ENCODE measurements at places on chromosomes 5 and 9. TPM values are rescaled to one million over a fixed set of nuclear protein-coding genes. Genes with fewer than 3 reads are reported as not detected.

- peak; percentile 97 for DNase-seq
These were observed 47.3 kb downstream of the TRIO start for GRCh38 chr5:14190194-14191164.

DNA sequence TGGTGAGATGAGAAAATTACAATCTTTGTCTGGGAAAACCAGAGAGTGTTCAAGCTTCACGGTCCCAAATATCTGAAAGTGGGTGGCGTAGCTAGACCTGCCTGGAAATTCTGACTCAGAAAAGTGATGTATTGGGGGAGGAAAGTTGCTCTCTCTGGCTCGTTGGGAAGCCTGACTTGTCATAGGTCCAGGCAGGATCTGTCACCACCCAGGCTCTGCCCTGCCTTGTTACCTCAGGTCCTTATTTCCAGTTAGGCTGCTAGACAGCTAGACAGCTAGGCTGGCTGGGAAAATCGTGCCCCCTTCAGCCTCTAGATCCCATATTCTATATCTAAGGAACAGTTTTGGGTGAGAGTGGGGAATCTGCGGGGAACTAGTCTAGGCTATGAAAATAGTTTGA is 41.0 kb upstream of the HCN1 start:
- DNase-seq: no peak

DNA sequence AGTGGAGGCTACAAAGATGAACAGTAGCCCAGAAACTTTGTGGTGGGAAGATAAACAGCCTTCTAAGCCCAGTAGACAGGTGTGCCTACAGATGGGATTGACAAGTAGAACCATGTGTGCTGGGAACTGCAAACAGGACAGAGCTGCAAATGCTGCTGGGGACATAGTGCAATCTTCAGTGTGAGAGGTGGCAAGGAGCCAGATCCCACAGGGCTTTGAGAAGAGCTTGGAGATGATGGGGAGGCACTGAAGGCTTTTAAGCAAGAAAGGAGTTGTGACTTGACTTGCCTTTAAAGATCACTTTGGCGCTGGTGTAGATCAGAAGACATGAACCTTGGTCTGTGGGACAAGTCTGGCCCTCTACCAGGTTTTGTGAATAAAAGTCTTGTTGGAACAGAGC is 675.2 kb downstream of the ACTL7B start:
- peak; percentile 18 for DNase-seq

DNA sequence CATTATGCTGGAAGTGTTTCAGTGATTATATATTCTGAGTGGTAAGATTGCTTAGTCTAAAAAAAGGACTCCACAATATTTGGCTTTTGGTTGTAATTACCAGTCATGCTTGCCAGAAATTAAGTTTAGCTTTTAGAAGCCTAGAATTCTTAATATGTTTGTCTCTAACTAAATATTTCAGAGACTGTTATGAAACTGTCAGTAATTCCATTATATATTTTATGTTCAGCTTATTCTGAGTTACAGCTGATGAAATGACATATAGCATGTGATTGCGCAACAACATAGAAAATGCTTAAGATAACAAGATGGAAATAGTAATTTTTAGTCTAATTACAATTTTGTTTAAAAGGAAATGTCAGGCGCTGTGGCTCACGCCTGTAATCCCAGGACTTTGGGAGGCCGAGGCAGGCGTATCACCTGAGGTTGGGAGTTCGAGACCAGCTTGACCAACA is 44.2 kb downstream of the KIAA1958 start:
- DNase-seq: peak; percentile 10

DNA sequence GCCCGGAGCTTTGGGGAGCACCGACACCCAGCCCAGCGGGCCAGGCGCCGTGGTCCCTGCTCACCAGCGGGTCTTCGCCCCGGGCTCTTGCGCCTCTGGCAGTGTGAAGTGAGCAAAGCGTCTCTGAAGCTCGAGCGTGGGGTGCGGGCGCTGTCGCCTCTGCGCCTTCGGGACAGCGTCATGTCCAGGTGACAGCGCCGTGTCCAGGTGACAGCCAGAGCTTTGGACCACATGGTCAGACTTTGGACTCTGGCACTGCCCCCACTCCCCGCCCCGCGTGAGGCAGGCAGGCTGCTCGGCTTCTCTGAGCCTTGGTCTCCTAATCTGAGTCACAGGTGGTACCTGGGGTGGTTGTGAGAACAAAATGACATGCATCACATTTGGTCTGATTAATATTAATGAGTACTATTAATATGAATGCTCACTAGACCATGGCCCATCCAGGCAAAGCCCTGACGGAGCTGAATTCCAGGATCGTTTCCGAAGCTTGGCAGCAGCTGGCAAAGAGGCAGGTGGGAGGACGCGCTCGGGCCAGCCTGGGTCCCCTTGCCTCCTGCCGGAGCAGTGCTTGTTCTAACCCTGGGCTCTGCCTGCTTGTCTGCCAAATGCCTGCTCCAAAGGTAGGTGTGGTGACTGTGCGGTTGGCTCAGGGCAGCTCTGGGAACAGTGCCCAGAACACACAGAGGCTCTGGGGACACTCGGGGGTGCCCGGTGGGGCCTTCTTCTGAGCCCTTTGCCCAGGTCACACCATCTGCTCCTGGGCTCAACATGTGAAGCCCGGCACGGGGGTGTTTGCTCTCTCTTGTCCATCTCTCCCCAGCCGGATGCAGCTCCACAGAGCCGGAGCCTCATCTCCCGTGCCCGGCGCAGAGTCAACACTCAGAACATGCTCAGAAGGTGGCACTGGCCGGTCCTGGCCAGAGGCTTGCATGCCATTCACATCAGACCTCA is 157.1 kb downstream of the OLFM1 start:
- no peak for DNase-seq

DNA sequence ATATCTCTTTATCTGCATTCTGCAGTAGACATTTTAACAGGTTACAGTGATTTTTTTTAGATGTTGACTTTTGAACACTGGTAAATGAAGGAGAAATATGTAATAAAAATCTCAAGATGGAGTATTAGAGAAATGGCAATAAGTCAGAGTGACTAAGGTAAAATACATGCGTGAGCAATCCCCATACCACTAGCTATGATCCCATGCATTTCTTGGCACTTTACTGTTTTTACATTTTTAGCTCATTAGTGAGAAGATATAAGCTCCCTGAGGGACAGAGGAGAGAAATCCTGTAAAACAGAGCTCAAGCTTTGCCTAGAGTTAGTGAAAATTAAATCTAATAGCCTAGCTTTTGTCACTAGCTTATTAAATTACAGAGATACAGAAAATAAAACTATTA is 181.9 kb upstream of the TRPM3 start:
- DNase-seq: no peak

DNA sequence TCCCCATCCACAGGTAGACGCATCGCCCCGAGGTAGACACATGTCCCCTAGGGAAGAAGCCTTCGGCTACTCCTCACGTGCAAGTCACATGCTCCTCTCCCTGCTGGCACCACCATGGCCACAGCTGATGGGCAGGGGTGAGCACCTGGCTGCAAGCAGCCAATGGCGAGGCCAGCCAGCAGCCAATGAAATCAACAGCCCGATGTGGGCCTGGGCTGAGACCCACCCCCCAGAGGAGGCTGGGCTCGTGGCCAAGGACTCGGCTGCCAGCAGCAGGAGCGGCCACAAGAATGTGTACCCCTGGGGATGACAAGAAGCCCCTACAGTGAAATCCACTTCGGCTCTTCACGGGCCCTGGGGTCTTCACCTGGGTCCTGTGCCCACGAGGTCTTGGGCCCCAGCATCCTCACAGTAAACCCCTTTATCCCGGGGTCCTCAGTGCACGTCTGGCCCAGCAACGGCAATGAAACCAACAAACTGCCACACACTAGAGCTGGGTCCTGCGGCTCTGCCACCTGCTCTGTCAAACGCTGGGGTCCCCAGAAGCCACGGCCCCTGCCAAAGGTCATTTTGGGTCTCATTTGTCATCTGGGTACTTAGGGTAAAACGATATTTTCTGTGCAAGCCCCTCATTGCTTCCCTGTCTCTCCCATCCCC is 22.1 kb upstream of the PTGES start:
- DNase-seq: no peak

GRCh38 chr5:176541338-176542134 is 4.3 kb upstream of the RNF44 start:
- DNase-seq: no peak

- peak; percentile 53 for DNase-seq
These were observed 137.4 kb downstream of the LPAR1 start for GRCh38 chr9:110900917-110901316.

GRCh38 chr5:112339761-112340160 is 79.3 kb downstream of the EPB41L4A start:
- DNase-seq: no peak

- peak; percentile 48 for DNase-seq
These were observed 1.1 kb downstream of the PPIC start for GRCh38 chr5:123035360-123035917.

- DNase-seq: no peak
These were observed 151.8 kb downstream of the SEC61B start for GRCh38 chr9:99373912-99374311.

Gene RC3H2
- total RNA-seq: 35.7 TPM

Gene PPP3R2
- not detected for total RNA-seq

Gene POLR3G
- 4.9 TPM for total RNA-seq

Gene CD14
- total RNA-seq: 4.1 TPM

Gene MARCOL
- total RNA-seq: not detected

Gene SLC25A2
- not detected for total RNA-seq

Measured in fibroblast of lung (primary cell).